ENCODE measurements at places on chromosomes 5 and 9.

DNA sequence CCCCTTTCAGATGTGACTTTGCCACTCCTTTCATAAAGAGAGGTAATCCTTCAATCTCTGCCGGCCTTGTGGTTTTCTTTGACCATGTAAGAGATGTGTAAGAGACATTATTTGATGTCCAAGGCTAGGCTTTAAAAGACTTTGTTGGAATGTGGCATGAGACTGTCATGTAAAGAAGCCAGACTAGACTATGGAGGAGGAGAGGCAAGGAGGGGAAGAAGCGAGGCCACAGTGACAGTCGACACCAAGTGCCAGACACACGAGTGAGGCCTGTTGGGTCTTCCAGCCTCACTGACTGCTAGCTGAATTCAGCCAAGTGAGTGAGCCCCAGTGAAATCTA is 1013.3 kb downstream of the MAT2B start:
- DNase-seq, result no peak

DNA sequence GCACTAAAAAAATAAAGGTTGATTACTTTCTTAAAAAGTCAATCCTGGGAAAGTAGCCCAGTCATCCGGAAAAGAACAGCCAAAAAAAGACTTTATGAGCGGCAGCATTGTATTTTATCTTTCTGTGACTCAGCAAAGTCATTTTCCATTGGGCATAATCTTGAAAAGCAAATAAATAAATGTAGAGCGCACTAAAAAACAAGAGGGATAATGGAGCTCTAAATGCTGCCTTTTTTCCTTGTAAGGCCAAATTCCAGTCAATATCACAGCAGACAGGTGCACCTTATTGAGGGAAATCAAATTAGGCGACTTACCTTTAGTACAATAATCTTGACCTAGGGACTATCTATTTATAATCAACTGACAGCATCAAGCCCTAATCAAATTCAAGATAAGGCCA is 266.8 kb downstream of the MTRR start:
- no peak for DNase-seq

DNA sequence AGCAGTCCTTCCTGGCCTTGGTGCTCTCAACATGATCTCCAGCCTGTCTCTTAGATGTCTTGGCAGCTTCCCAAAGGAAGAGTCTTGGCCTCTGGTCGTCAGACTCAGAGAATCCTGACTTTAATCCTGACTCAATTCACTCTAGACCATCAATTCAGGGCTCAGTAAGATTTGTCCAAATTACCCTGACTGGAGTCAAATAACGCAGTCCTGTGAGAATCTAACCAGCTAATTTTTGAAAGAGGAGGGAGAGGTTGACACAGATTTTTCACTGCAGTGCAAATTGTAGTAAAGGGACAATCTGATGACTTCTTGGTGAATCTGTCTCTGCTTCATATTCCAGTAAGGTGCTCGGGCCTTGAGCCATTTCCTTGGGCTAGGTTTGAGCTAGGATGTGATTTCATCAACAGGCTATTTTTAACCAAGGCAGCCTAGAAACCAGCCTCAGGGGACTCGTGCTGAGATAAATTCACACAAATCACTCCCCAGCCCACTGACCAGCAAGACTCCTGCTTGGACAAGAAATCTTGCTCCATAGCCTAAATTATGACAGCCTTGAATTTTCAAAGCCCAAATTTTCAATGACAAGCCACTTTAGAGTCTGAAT is 257.4 kb downstream of the ENC1 start:
- DNase-seq, result no peak

GRCh38 chr9:31700252-31701045 is 684.0 kb upstream of the ACO1 start:
- DNase-seq, result no peak

DNA sequence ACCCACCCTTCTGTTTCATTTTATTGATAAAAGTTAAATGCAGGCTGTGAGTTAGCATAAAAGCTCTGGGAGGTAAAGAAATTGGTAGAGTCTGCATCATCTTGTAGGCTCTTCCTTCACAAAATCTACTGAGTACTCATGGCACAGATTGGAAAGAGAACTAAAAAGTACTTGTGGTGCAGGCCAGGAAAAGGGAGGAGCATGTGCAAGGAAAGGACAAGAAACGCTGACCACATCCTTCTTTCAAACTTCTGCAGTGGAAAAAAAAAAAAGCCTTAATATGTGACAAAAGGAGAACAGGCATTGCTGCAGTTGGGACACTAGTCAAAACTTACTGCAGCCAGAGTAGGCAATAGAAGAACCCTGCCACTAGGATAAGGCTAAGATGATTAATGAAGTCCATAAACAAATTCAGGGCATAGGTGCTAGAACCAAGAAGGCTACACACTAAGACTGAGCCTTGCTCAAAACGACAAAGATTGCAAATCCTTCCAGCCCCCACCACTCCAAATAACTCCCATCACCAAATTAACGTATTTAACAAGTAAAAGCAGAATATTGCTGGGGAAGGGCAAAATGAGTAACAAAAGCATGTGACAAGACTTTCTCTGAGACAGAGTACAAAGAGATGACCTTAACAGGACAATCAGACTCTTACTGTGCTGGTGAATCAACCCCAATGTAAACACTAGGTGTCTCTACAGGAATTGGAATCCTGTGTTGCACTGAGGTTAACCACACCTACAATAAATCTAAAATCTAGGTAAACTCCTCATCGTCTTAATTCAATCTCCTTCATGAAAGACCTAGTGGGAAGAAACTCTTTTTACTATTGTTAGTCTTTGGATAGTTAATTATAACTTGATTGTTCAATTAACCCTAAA is 1024.8 kb downstream of the TLE1 start:
- no peak for DNase-seq

DNA sequence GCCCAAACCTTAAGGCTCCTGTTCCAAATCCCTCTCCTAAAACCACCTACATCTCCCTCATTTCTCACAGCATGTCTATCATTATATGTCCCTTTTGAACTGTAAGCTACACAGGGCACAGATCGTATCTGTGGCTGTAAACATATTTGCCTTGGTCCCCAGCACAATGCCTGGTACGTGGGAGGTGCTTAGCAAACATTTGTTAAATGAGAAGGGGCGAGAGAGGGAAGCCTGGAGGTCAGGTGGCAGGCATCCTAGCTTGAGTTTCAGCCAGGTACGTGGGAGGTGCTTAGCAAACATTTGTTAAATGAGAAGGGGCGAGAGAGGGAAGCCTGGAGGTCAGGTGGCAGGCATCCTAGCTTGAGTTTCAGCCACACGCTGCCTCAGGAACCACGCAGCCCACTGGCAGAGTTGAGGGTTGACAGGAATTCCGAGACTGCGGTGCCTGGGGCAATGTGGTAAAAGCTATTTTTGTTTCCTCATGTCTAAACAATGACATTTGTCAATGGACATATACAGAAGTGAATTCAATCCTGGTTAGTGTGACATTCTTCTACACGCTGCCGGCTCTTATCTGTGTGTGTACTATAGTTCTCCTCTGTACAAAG is 113.6 kb downstream of the EFNA5 start:
- DNase-seq, result no peak

DNA sequence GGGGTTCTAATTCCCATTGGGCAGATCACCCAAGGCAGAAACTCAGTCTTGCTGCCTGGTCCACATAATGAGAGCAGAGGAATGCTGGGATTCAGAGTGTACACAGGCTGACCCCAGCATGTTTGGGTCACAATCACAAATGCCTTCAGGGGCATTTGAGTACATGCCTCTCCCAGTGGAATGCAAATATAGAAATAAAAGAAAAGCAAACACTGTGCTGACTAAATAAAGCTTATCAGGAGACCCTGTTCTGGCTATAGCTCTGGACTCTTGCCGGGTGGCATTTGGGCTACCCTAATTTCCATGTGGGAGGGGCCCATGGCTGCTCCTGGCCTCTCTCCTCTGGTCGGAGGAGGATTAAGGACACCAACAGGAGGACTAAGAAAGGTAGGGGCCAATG is 121.4 kb downstream of the DOCK8 start:
- no peak for DNase-seq

GRCh38 chr5:29016067-29016466 is 1977.7 kb upstream of the CDH9 start:
- DNase-seq, result no peak

DNA sequence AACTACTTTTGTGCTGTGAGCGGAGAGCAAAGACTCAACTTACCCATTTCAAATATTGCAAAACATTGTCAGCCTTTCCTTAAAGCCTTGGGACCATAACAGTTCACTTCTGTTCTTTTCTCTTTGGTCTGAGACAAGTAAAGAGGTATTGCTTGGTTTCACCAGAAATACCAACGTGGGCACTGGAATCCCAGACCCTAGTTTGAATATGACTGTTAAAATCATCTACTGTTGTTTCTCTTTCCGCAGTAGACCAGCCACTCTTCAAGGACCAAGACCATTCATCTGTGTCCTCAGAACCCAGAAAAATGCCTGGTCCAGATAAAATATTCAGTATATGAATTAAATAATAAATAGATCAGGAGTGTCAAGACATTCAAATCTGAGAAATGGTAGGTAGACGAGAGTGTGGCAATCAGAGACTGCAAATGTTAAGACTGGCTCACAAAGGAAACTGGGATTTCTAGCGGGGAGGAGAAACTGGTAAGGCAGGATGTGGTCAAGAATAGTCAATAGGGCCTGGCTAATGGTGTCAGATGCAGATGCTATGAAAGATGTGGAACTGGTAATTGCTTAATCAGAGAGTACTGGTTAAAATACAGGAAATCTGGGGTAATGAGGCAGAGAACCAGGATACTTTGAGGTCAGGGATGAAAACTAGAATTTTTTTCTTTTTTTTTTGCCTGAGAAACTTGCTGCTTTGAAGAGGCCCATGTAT is 82.1 kb upstream of the IL33 start:
- DNase-seq, result no peak

GRCh38 chr5:169637085-169637548 is at the start of gene DOCK2:
Gene DOCK2, plus strand, starts transcription at chr5:169637275. Its CDS starts 52 bp downstream, at chr5:169637327.
- no peak for DNase-seq

DNA sequence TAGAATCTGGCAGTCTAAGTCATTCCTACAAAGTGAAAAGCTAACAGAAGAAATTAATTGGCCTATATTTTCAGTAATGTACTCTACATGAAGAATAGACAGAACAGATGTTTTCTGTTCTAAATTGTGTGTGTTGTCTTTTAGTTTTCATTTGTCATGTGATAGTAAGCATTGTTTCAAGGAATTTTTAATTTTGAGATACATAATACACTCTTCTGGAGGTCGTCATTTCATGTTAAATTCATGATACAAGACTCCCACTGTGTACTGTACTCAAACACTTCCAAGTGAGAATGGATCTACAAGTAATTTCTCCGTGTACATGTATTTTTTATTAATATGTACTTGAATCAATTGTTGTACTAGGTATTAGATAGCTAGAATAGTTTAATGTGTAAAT is 1522.9 kb downstream of the MAT2B start:
- no peak for DNase-seq

GRCh38 chr5:1268666-1269065 is 26.2 kb downstream of the TERT start:
- no peak for DNase-seq

DNA sequence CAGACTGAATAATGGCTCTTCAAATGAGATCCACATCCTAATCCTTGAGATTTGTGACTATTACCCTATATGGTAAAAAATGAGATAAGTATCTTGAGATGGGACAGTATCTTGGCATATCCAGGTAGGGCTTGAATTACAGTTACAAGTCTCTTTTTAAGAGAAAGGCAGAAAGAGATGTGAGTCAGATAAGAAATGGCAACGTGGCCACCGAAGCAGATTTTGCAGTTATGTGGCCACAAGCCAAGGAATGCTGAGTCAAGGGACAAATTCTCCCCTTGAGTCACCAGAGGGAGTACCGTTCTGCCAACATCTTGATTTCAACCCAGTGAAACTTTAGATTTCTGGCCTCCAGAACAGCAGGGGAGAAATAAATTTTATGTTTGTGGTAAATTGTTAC is 1983.0 kb upstream of the C9orf72 start:
- no peak for DNase-seq

GRCh38 chr5:11289208-11289607 is 528.2 kb upstream of the DAP start:
- no peak for DNase-seq

- DNase-seq, result no peak
Observed at GRCh38 chr5:114360357-114360756, 1.5 kb upstream of the KCNN2 start.

- no peak for DNase-seq
Observed at GRCh38 chr9:120284821-120285220, 295.1 kb downstream of the CDK5RAP2 start.

DNA sequence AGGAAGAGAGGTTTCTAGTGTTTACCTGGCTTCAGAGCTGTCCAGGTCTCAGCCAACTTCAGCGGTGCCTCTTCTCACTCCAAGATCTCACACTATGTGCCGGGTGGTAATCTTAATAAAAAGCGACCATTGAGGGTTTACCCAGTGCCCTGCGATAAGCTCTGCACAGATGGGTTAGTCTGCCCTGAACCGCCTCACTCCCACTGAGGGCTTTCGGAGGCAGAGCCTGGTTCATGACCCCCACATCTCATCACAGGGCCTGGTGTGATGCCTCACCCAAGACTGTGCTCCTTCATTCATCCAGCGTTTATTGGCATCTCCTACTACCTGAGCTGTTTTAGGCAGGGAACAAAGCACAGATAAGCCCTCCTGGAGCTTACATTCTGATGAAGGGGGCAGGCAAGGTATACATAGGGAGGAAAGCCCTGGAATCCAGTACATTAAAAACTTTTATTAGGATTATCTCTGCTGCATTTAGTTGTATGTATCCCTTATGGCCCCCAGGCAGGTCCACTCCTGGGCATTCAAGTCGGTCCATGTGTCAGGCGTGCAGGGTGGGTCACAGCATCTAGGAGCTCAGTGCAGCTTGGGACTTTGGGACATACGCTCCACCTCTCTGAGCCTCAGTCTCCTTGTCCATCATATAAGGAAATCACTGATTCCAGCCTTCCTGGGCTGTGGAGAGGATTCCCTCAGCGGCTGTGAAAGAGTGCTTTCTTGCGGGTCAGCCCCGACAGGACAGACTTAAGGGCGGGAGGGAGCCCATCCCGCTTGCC is 613 bp upstream of the COL15A1 start:
- no peak for DNase-seq

DNA sequence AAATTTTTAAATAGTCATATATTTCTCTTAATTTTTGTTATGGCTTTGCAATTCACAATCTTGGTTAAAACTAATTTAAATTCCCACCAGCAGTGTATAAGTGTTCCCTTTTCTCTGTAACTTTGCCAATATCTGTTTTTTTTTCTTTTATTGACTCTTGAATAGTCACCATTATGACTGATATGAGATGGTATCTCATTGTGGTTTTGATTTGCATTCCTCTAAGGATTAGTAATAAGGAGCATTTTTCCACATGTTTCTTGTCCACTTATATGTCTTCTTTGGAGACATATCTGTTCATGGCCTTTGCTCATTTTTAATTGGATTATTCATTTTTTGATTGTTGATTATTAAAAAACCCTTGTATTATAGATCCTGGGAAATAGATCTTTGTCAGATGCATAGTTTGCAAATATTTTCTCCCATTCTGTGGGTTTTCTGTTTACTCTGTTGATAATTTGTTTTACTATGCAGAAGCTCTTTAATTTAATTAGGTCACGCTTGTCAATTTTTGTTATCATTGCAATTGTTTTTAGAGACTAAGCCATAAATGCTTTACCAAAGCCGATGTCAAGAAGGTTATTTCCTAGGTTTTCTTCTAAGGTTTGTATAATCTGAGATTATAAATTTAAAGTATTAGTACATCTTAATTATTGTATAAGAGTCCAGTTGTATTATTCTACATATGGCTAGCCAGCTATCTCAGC is 610.9 kb downstream of the CHSY3 start:
- no peak for DNase-seq

GRCh38 chr9:101093620-101094019 is 65.1 kb downstream of the PLPPR1 start:
- no peak for DNase-seq

GRCh38 chr5:140202078-140202477 is 27.1 kb downstream of the CYSTM1 start:
- DNase-seq, result no peak

- no peak for DNase-seq
Observed at GRCh38 chr5:150553911-150554310, 46.0 kb downstream of the NDST1 start.

Data from activated CD8-positive, alpha-beta memory T cell treated with anti-CD3 and anti-CD28 coated beads for 1 hour (primary cell).